ENCODE measurements at places on chromosomes 16 and 17.

DNA sequence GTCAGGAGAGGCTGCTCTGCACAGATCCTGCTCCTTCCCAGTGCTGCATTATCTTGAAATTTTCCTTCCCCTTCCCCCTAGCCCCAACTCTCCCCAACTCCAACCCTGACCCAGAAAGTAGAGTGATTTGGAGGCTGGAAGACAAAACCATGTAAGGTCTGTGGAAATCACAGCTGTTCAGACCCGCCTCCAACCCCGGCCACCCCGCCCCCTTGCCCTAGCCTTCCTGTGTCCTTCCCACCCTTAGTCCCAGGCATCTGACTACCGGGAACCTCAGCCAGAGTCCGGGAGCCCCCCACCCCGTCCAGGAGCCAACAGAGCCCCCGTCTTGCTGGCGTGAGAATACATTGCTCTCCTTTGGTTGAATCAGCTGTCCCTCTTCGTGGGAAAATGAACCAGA, at the start of gene AOC3:
Gene AOC3, plus strand, starts transcription at position 246 of the 400 bp plus-strand sequence. Its CDS starts 145 bp downstream, at position 391.
- DNase-seq, result no peak

GRCh38 chr17:49951362-49952082, 17.5 kb upstream of the DLX4 start:
- DNase-seq, result no peak

- no peak for DNase-seq
Measured at GRCh38 chr17:61223725-61224124, 175.9 kb upstream of the TBX2 start.

GRCh38 chr16:48680881-48681280, 70.9 kb upstream of the N4BP1 start:
- DNase-seq, result no peak

Data from cortex of kidney (tissue), 1 donor.